Testis (tissue), 5 donors: ENCODE measurements at places on chromosomes 16 and 17. TPM values are rescaled to one million over a fixed set of nuclear protein-coding genes. Genes with fewer than 3 reads are reported as not detected.

- DNase-seq = no peak
Measured at GRCh38 chr16:74607310-74607961, 522 bp upstream of the GLG1 start.

GRCh38 chr16:89581045-89581695, 5.6 kb downstream of the CPNE7 start:
- no peak for DNase-seq

DNA sequence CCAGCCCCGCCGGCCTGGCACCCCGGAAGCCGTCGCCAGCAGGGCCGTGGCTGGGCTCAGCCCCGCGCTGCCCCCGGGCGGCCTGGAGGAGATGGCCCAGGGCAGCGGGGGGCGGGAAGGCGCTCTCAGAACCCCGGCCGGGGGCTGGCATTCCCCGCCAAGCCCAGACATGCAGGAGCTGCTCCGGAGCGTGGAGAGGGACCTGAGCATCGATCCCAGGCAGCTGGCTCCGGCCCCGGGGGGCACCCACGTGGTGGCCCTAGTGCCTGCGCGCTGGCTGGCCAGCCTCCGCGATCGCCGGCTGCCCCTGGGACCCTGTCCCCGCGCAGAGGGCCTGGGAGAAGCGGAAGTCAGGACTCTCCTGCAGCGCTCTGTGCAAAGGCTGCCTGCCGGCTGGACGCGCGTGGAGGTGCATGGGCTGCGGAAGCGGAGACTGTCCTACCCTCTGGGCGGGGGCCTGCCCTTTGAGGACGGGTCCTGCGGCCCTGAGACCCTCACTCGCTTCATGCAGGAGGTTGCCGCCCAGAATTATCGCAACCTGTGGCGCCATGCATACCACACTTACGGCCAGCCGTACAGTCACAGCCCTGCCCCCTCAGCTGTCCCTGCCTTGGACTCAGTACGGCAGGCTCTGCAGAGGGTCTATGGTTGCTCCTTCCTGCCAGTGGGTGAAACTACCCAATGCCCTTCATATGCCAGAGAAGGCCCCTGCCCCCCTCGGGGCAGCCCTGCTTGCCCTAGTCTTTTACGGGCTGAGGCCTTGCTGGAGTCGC, 551 bp downstream of the WDR81 start:
- DNase-seq = no peak

The C17orf113 gene
- 11.3 TPM for total RNA-seq

The SRL gene
- total RNA-seq = 1.5 TPM

The PTRH2 gene
- total RNA-seq = 40.5 TPM
